MCF 10A (cell line): ENCODE measurements at places on chromosomes 7 and 10.
A peak's percentile ranks its signal among the peaks of the same experiment; 100 is the strongest.

GRCh38 chr10:86758189-86759072, 2.0 kb downstream of the BMPR1A start:
- peak; percentile 34 for DNase-seq

GRCh38 chr7:148695953-148696352, 2.8 kb upstream of the CUL1 start:
- DNase-seq = peak; percentile 22

GRCh38 chr7:156722043-156722826, 81.7 kb downstream of the RNF32 start:
- DNase-seq = peak; percentile 47

DNA sequence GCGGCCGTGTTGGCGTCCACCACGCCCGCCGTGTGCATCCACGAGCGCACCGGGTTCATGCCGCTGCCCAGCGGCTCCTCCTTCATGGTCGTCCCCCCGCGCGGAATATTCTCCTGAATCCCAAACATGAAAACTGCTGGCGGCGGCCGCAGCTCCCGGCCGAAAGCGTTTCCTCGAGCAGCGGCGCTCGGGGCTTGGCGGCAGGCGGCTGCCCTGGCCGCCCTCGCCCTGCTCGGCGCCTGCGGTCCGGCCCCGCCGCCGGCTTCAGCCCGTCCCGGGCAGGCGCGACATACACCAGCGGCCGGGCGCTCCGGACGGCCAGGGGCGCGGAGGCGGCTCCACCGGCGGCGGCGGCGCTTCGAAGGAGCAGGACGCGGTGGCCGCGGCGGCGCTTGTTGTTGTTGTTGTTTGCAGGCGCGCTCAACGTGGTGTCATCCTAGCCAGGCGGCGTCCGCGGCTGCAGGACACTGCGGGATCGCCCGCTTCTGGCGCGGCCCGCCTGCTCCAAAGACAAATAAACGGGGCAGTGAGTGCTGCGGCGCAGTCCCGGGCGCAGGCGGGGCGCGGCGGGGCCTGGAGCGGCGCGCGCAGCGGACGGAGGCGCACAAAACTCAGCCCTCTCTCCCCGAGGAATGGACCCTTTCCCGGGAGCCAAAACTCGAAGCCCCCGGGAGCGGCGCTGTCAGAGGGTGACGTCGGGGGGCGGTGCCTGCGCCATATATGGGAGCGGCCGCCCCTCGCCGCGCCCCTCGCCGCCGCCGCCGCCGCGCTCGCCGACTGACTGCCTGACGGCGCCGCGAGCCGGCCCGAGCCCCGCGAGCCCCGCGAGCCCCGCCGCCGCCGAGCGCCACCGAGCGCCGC, at the start of gene EBF3:
Gene EBF3 (minus strand): TSS at position 634 of the 861 bp plus-strand sequence. CDS start 506 bp downstream, at position 128.
- DNase-seq = no peak

DNA sequence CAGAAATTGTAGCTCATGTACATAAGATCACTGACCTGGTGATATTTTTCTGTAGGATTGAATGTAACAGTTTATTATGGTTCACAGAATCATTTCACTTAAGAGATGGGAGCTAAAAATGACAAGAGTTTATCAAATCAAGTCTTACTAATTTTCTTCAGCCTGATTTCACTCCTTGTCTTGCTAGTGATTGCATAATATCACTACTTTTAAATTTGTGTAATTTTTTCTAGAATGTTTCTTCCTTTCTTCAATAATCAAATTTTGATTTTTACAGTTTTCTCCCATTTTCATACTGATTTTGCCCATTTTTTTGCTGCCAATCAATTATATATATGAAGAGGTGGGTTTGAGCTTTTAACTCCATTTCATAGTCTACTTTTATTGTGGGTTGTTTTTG, 68.8 kb upstream of the TMEM140 start:
- DNase-seq = no peak

GRCh38 chr10:110962443-110962842, 43.0 kb downstream of the SHOC2 start:
- no peak for DNase-seq
